Right atrium auricular region (tissue), 2 donors: ENCODE measurements at places on chromosomes 12 and 14. TPM values are rescaled to one million over a fixed set of nuclear protein-coding genes. Genes with fewer than 3 reads are reported as not detected.

RERG gene
- 9.9 TPM for total RNA-seq

LAG3 gene
- total RNA-seq, result 0.47 TPM

MUCL1 gene
- not detected for total RNA-seq

KRT80 gene
- 1.5 TPM for total RNA-seq

GCN1 gene
- total RNA-seq, result 28.3 TPM

GLIPR1L1 gene
- total RNA-seq, result not detected

CAPZA3 gene
- total RNA-seq, result not detected

POTEM gene
- not detected for total RNA-seq

GLS2 gene
- total RNA-seq, result 1.7 TPM

OAS3 gene
- total RNA-seq, result 5.8 TPM

SLC4A8 gene
- total RNA-seq, result 0.28 TPM

LRRC43 gene
- 0.71 TPM for total RNA-seq

C14orf180 gene
- total RNA-seq, result 59.5 TPM

TEX22 gene
- total RNA-seq, result not detected

CKAP4 gene
- total RNA-seq, result 50.1 TPM

KRT78 gene
- not detected for total RNA-seq

COPS7A gene
- 73.6 TPM for total RNA-seq

SDR9C7 gene
- total RNA-seq, result 0.28 TPM

MYO1H gene
- total RNA-seq, result 0.16 TPM

ETNK1 gene
- 13.9 TPM for total RNA-seq

SPRYD3 gene
- 64.5 TPM for total RNA-seq

DDN gene
- total RNA-seq, result 0.44 TPM

CLBA1 gene
- total RNA-seq, result 2.2 TPM

RAD51AP1 gene
- total RNA-seq, result 0.86 TPM

TAS2R13 gene
- total RNA-seq, result 0.24 TPM

INHBC gene
- not detected for total RNA-seq

IGFBP6 gene
- total RNA-seq, result 358 TPM

KRT72 gene
- not detected for total RNA-seq

PRORP gene
- total RNA-seq, result 21.5 TPM

ZDHHC22 gene
- not detected for total RNA-seq

PHETA1 gene
- 13.4 TPM for total RNA-seq

THAP2 gene
- 5.2 TPM for total RNA-seq

HHIPL1 gene
- total RNA-seq, result 2.4 TPM

AQP2 gene
- 0.83 TPM for total RNA-seq

DENND5B gene
- 37.3 TPM for total RNA-seq

ADIPOR2 gene
- total RNA-seq, result 19.7 TPM

SRRM4 gene
- total RNA-seq, result 0.08 TPM

LGR5 gene
- total RNA-seq, result 0.19 TPM

CCDC177 gene
- not detected for total RNA-seq

CISTR gene
- total RNA-seq, result 3.7 TPM
